Fibroblast of the aortic adventitia (primary cell): ENCODE measurements at places on chromosomes 11 and 22. TPM values are rescaled to one million over a fixed set of nuclear protein-coding genes. Genes with fewer than 3 reads are reported as not detected.
A peak's percentile ranks its signal among the peaks of the same experiment; 100 is the strongest.

- no peak for DNase-seq
Observed at GRCh38 chr11:108586600-108586999, 7.0 kb downstream of the EXPH5 start.

DNA sequence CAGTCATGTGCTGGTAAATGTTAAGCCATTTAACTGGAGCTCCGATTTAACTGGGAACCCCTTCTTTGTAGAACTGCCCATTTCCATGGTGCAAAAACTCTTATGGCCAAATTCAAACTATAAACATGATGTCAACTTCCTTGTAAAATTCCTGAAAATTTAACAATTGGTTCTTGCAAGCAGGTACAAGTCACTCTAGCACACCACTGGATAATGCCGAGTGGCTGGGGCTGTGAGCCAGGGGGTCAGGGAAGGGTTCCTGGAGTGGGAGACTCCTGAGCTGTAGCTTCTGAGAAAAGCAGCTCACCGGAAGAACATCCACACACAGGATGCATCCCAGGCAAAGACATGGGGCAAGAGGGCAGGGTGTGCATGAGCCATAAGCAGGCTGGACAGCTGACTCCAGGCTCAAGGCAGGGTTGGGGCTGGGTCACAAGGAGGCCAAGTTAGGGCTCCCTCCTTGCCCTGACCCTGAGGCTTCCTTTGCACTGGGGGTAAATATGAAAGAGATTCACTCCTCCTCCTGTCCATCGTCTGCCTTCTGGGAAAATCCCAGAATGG, 18.2 kb downstream of the P2RY2 start:
- DNase-seq, result no peak

GRCh38 chr11:122665861-122666260, 10.3 kb downstream of the UBASH3B start:
- no peak for DNase-seq

GRCh38 chr11:46279126-46280099, 2.0 kb downstream of the CREB3L1 start:
- peak; percentile 75 for DNase-seq

DNA sequence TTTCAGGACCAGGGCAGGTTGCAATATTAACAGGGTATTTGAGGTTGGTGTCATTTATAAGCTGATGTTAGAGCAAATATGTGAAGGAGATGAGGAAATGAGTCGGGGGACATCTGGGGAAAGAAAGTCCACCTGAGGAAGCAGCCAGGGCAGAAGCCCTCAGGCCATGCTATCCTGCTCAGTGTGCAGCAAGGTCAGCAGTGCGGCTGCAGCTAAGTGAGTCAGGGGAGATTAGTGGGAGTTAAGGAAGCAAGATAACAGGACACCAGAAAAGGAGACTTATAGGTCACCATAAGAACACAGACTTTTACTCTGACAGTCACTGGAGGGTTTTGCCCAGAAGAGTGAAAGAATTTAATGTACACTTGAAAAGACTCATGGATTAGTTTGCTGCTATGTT, 468.9 kb downstream of the NTM start:
- no peak for DNase-seq

DNA sequence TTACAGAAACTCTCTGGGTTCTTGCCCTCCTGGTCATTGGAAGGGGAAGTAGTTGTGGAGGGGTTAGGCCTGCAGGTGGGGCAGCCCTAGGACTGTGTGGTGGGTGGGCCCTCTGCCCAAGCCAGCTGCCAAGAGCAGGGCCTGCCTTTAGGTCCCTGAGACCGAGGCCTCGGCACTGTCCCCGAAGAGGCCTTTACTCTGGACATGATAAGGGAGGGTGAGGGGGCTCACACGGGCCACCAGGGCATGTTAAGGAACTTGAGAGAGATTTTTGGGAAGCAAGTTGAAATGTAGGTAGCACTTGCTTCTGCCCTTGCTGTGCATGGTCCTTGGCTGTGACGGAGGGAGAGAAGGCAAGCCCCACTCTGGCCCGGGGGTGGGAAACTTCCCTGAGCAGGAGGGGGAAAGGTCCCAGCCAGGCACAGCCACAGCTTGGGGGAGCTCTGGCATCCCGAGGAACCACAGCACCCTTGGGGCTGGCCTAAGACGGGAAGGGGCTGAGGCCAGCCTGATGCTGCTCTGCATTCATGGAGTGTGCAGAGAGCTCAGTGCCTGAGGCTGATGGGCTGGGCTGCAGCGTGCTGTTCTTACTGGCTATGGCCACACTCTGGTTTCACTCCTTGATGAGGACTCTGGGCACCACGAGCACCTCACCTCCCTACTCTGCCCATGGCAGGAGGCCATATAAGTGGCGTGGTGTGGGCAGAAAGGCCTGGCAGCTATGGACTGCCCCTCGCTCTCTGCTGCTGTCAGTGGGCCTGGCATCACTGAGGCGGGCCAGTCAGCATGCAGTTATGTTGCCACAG, 7.8 kb upstream of the RANBP1 start:
- DNase-seq, result no peak

- DNase-seq, result no peak
Observed at GRCh38 chr11:46455834-46456233, 64.3 kb upstream of the CHRM4 start.

Gene MISFA
- total RNA-seq, result 0.45 and 2.8 TPM in 2 replicates

- DNase-seq, result no peak
Observed at GRCh38 chr11:87185228-87185627, 147.5 kb downstream of the TMEM135 start.

DNA sequence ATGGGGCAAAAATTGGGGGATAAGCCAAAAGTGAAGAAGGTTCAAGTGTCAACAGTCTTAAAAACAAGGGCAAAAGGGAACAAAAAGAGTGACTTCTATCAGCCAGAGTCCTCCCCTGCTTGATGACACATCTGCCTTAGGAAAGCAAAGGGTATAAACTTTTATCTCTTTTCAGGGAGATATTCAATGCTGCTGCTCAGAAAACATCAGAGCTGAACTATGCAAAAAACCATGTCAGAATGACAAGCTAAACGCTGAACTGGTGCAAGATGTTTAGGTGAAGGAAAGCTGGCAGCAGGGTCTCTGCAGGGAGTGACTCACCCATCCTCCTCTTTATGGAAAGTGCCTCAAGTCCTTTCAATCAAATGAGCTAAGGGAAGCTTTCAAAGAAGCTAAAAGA, 24.7 kb downstream of the ALG9 start:
- peak; percentile 68 for DNase-seq

Gene KCNJ11
- not detected in 2 replicates for total RNA-seq

DNA sequence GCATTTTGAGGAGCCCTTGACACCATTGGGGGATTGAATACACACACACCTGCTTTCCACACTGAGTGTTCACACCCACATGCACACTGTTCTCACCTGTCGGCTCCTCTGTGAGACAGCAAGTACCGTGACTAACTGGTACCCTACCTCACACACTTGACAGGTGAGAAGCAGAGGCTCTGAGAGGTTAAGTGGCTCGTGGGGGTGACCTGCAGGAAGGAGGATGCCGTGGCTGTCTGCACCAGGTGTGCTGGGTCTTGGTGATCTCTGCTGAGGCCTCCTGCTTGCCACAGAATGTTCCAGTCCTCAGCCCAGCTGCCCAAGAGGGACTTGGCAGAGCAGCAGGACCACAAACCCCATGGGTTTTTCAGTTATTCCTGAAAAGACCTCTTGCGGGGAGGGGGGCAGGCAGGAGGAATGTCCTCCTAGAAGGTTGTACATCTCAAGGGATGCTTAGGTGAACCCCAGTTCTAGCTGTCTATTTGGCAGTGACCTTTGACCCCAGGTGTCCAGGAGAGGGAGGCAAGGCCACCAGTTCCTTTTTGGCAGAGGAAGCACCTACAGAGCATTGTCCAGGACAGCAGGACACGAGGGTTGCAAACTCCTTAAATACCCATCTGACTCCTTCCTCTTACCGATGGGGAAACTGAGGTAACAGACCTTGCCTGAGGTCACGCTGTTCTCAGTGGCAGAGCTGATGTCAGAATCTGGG, 66.0 kb downstream of the SHISAL1 start:
- no peak for DNase-seq

Gene UBQLN3
- 0.09 TPM in 1 of 2 replicates, not detected in the other for total RNA-seq

DNA sequence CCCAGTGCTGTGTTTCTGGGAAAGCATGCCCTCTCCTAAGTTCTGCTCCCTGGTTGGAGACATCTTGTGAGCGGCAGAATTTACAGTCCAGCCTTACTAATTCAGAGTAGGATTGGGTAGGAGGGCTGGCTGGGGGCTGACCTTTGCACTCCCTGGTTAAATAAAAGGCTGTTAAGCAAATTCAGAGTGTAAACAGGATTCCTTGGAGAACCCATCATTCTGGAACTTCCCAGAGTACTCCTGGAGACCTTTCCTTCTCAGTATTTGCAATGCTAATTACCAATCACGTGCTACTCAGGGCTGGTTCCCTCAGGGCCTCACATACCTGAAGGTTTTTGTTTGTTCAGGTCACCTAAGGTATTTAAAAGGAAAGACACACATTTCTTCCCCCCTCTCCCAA, 340.2 kb downstream of the TBC1D22A start:
- DNase-seq, result no peak

Gene IL17REL
- total RNA-seq, result not detected in 2 replicates

Gene MS4A4E
- total RNA-seq, result not detected in 2 replicates

- DNase-seq, result no peak
Observed at GRCh38 chr11:3665336-3666022, 5.7 kb downstream of the CHRNA10 start.

- DNase-seq, result no peak
Observed at GRCh38 chr11:5929571-5930368, 12.3 kb upstream of the OR56A3 start.

DNA sequence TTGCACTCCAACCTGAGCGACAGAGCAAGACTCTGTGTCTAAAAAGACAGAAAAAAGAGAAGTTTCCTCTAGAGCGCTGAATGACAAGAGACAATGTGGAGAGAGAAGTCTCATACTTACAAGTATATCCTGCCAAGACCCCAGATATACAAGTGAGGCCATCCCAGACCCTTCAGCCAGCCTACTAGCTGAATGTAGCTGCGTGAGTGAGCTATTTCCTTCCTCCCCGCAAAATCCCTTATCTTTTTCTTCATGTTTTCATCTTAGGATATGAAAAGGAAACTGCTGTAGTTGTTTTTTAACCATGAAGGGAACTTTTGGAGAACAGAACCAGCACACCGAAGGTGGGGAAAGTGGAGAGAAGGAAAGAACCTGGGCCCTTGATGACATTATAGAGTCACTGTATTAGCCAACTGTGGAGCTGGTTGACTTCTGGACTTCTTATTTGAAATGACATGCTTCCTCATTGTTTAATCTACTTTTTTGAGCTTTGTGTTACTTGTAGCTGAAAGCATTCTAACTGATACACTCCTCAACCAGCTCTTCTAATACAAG, 4.4 kb upstream of the DDX17 start:
- DNase-seq, result no peak

DNA sequence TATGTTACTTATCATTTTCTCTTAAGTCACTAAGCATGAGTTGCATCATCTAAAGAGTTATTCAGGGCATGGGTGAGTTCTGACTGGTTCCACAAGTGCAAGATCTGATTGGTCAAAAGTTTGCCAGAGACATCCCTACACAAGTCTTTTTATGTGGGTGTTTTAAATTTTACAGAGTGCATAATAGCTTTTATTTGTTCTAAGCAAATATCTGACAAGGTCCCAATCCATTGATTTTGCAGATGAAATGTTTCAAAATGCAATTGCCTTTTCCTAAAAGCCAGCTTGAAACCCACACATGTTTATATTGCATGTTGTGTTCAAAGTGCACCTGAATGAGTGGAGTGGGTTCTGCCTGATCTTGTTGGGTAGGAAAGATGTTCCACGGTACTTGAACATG, 101.7 kb upstream of the PAX6 start:
- no peak for DNase-seq

GRCh38 chr11:82930734-82931133, 29.2 kb downstream of the DDIAS start:
- no peak for DNase-seq

DNA sequence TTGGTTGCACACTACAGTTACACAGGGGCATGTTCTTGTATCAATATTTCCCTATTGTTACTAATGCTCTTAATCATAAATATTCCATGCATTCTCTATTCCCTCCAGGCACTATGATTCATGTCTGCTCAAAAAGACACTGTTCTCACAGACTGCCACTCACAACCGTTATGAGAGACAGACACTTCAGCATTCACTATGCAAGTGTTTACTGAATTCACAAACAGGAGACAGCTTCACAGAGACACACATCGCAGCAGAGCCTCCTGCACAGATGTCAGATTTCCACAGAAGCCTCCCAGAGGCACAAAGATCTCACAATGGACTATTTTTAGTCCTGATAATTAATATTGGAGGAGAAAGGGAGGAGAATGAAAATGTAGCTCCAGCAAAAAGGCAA, 930.4 kb downstream of the OPCML start:
- DNase-seq, result no peak

DNA sequence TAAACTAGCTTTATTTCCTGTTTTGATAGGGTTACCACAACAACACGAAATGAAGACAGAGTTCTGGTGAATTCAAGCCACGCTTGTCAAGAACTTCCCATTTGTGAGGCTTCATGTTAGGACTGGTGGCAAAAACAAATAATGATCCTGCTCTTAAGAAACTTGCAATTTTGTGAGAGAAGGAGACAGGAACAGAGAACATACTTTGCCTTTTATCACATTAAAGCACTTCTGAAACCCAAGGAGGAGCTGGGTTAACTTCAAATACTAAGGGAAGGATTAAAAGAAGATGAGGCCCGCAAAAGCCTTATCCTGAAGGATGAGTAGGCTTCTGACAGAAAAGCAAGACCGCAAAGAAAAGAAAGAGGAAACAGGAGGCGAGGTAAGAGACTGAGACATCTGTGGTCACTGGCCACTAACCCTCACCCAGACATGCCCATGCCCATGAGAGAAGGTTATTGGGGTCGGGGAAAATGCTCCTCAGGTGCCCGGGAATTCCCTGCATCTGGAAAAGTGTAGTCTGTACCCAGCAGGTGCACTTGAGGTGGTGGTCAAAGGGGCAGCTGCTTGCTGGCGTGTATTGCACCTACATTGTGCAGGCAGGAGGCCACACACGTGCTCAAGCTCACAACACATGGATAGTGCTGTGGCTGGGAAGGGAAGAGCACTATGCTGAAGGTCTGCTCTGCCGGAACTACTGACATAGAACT, 50.5 kb downstream of the MAPK1 start:
- DNase-seq, result peak; percentile 91

DNA sequence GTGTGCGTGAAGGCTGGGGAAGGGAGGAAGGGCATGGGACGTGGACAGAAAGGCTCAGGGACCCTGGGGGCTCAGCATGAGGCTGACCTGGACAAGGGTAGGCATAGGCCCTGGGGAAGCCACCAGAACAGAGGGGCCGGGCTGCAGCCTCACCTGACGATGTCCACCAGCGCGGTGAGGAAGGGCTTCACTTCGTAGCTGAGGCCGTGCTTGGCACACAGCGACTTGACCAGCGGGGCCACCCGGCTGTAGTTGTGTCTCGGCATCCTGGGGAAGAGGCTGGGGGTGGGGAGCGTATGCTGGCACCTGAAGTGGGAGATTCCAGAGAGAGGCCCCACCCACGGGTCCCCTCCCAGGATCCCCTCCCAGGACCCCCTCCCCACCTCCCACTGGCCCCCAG, 15.6 kb downstream of the FADS3 start:
- no peak for DNase-seq

Gene MRGPRX3
- total RNA-seq, result not detected in 2 replicates

Gene TEAD1
- 117 and 131 TPM in 2 replicates for total RNA-seq

Gene TTC28
- total RNA-seq, result 37.5 and 55.8 TPM in 2 replicates

Gene CASP1
- 12.3 and 21.0 TPM in 2 replicates for total RNA-seq

Gene SYCE3
- total RNA-seq, result not detected in 2 replicates

- peak; percentile 16 for DNase-seq
Observed at GRCh38 chr11:120281143-120281795, 41.3 kb downstream of the POU2F3 start.

GRCh38 chr11:46360878-46361277, 13.6 kb downstream of the DGKZ start:
- DNase-seq, result no peak

Gene NXPE2
- total RNA-seq, result 0.09 TPM in 1 of 2 replicates, not detected in the other

Gene OR8A1
- total RNA-seq, result not detected in 2 replicates
